ENCODE measurements at places on chromosomes 4 and X.

- DNase-seq, result no peak
Observed at GRCh38 chrX:55783723-55784122, 66.2 kb downstream of the RRAGB start.

DNA sequence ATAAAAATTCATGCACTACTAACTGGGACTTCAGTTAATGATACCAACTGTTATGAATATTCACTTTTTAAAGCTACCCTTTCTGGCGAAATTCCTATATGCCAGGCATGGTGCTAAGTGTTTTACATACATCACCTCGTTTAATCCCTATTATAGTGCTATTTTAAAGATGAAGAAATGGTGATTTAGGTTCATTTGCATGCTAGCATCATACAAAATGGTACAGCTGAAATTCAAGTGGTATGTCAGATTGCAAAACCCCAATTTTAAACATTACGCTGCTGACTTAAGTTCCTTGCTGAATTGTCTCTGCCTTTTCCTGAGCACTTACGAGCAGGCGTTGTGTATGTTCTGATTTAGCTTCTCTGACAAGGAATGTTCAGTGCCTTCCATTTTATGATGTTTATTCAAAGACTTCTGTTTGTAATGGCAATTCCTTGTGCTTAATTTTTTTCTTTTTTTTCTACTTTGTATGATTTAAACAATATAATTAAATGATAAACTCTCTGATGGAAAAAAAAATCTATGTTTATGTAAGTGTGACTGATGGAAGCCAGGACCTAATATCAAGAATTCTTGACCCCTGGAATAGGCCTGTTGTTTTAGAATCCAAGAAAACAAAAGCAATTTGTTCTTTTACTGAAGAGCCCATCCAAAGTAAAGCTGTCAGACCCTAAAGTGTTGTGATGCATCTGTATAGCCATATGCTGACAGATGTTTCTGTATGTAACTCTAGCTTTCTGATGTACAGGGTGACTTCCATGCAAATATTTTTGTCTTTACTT lies 148.1 kb downstream of the PCDH7 start:
- no peak for DNase-seq

DNA sequence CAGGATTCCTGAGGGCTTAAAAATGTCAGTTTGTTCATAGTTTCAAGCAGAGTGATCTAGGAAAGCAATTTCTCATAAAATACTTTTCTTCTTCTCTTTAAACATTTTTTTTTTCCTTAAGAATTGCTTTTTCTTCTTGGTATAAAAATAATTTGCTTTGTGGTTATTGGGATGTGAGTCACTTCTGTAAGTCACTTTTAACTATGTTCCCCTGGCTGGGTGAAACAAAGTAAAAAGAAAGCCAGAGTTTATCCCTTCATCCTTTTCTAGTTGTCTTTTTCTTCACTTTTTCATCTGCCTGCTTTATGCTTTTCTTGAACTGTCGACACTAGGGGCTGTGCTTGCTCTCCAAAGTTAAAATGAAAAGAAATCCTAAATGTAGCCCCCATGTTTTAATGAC lies 33.5 kb downstream of the ARSJ start:
- DNase-seq, result no peak

GRCh38 chr4:1250921-1251772 lies 2.2 kb upstream of the CTBP1 start:
- no peak for DNase-seq

DNA sequence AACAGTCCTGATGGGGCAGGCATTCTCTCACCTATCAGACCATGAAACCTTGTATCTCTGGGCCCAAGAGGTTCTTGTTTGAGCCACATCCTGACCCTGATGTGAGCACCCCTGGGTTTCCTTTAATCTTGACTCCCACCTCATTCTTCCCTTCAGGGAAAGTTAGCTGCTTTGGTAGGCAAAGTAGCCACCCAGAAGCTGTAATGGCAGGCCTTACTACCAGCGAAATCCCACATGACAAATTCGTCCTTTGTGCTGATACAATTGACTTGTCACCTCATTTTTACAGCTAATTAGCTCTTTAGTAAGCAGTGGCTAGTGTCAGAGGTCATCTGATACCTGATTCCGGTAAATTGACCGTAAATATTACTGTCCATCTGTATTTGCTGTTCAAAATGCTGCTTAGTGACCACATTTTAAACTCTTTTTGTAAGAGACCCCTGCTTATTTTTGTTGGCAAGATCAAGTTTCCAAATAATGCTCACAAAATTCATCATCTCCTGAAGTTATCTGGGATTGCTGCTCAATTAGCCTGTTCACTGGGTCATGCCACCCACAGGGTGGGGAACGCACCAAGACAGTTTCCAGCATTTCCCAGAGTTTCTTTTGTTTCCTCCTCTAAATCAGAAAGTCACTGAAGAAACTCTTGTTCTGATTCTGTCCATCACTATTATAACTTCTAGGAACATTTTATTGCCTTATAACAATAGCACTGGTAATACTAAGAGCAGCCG lies 329.7 kb downstream of the GPAT3 start:
- DNase-seq, result peak; percentile 73

DNA sequence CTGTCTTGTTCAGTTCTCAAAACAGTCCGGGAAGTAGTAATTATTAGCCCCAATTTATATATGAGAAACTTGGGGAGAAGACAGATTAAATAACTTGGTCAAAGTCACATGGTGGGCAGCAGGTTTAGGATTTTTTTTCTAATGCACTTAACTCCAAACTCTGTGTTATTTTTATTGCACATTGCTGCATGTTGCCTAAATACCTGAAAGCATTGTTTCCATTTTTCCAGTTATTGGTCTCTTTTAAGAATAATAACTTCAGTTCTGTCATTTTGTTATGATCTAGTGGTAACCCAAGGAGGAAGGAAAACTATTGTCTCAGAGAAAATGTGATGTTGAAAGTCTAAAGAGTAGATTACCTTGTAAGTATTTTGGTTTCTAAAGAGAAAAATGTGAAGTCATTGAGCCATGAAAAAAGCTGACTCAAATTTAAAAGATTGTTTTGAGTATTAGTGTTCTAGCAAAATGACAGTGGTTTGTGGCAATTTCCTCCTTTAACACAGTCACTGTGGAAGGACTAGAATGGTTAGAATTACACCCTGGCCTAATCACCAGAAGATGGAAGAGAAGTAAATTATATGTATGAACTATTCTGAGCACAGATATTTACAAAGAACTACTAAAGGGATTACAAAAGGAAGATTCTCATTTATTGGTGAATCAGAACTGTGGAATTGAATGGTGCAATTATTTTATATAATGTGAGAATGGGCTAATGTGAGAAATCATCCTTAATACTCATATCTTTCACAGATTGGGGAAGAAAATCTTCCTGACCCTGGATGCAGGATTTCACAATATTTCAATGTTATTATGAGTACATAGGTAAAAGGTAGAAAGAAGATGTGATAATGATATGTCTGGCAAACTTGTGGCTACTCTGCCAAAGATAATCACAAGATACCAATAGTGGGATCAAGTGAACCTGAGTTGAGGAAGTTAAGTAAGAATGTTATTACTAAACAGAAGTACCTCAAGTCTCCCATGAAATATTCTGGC lies 21.7 kb upstream of the CXCL8 start:
- DNase-seq, result no peak

- peak; percentile 56 for DNase-seq
Observed at GRCh38 chr4:190015538-190016368, 11.3 kb downstream of the FRG2 start.

DNA sequence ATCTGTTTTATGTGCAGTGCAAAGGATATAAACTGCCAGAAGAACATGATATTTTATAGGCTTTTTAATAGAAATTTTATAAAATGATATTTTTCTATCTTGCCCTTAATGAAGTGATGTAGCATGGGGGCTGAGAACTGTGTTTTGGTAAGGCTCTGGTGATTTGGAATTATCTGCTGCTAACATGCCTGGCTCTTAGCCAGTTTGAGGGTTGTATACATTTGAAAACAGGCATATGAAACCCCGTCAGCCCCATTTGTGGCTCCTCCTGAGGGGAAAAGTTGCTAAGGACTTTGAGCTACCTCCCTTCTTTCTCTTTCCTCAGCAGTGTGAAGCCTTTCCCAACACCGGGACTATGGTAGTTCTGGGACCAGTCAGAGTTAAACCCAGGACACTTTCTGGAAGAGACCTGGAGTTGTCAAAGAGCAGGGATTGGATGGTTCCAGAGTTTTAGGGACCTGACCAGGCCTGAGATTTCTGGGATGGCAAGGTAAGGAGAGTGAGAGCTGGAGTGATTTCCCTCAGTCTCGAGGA lies 4.7 kb downstream of the SFRP2 start:
- no peak for DNase-seq

- no peak for DNase-seq
Observed at GRCh38 chr4:38623260-38623659, 40.7 kb upstream of the KLF3 start.

DNA sequence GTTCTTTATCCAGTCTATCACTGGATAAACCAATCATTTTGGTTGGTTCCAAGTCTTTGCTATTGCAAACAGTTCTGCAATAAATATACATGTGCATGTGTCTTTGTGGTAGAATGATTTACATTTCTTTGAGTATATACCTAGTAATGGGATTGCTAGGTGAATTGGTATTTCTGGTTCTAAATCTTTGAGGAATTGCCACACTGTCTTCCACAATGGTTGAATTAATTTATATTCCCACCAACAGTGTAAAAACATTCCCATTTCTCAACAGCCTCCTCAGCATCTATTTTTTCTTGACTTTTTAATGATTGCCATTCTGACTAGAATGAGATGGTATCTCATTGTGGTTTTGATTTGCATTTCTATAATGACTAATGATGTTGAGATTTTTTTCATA lies 791.7 kb upstream of the AGA start:
- no peak for DNase-seq

- no peak for DNase-seq
Observed at GRCh38 chr4:36192922-36193321, 51.4 kb downstream of the ARAP2 start.

DNA sequence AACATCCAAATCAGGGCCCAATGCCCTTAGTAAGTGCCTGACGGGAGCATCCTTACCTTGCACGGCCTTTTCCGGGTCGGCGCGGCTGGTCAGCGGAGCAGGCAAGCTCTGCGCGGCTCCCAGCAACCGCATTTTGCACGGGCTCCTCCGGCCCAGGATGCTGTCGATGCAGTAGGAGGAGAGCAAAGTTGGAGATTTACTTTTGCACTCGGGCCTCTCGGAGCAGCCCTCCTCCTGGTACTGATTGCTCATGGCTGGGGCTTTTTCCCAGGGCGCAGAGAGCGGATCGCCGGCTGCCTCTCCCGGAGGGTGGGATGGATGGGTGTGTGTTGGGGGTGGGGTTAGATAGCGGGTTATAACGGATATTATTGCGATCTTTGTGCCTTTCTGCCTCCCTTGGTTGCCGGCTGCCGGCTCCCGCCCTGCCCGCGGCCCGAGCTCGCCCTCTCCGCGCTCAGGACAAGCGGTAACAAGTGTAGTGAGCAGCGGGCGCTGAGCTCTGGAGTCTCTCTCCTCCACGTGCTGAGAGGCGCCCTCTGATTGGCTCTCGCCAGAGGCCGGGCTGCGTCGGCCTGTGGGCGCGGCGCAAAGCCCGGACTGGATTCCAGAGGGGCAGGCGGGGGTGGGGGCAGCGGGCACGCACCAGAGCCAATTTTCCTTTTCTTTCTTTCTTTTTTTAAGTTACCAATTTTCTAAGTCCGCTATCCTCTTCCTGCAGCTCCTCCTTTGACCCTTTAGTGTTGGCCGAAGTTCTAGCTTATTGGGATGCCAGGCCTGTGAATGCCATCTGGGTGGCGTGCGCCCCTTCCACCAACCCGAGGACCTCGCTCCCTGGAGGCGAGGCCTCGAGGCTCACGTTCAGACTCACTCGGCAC lies at the start of gene ARX:
Gene ARX (minus strand): TSS at position 480 of the 875 bp plus-strand sequence. CDS start 228 bp downstream, at position 252.
- DNase-seq, result peak; percentile 96

DNA sequence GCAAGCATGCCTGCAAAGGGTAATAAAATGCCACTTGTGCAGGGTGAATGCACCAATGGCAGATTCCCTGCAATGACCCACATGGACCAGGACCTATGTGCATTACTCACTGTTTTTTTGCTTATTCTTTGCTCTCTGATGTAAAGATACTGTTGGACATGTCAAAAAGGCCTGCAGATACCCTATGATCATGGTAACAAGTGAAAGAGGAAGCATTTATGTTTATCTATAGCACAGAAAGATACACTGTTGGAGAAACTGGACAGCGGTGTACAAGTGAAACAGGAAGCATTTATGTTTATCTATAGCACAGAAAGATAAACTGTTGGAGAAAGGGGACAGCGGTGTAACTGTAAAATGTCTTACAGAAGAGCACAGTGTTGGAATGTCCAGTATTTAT lies 127.5 kb downstream of the PAPSS1 start:
- DNase-seq, result no peak

GRCh38 chr4:4461850-4462249 lies 74.9 kb downstream of the NSG1 start:
- DNase-seq, result no peak

DNA sequence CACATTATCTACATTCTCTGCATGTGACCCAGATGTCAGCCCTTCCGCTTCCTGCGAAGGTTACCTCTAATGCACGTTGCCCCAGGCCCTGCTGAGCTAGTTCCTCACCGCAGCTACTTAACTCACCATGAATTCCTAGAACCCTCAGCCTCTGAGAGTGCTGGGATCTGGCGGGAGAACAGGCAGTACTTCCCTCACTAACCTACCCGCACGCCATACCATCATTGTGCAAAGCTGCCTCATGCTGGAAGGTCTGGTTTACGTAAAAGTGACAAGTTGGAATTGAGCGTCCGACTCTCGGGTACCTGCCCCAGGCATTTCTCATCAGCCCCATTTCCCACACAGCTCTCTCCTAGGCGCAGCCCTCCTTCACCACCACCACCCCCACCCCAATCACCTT lies 6.3 kb downstream of the SLC25A4 start:
- DNase-seq, result no peak

DNA sequence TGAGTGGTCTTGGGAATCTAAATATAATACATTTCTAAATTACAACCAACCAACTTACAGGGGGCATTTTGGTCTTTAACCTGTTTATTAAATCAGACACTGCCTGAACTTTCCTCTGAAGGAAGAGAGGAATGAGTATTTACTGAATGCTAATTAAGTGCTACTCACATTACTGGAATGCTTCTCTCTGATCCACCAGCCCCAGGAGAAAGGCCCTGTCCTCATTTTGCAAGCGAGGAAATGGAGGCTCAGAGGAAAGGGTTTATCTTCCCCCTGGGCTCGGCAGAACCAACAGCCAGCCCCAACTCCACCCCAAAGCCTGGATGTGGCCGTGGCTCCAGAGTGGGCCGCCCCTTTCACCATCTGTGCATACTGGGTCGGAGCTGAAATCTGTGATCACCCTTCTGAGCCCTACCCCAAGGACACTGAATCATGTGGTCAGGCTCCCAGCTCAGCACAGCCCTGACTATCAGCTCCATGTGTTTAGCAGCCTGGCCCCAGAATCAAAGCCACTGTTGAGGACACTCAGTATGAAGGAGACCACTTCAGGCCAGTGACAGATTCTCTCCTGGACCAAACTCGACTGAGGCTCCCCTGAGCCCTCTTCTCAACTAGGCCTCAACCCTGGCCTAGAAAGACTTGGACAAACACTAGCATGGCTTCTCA lies 56.7 kb upstream of the ENPP6 start:
- DNase-seq, result peak; percentile 44

GRCh38 chrX:150702966-150703694 lies 9.9 kb downstream of the MTMR1 start:
- no peak for DNase-seq

GRCh38 chr4:15682242-15683142 lies 865 bp downstream of the FAM200B start:
- no peak for DNase-seq

Measured in endodermal cell (in vitro differentiated cells).